ENCODE measurements at places on chromosomes 4 and X.

GRCh38 chr4:27178061-27178460, 317.4 kb downstream of the STIM2 start:
- no peak overlapping the region for H3K4me3 ChIP-seq
- no peak overlapping the region for H3K27ac ChIP-seq
- H3K36me3 ChIP-seq, result no peaks in the 10 kb centered on the region
- no peak for DNase-seq
- no peaks in the 10 kb centered on the region for H3K27me3 ChIP-seq

- no peak overlapping the region for H3K27ac ChIP-seq
- H3K27me3 ChIP-seq, result no peaks in the 10 kb centered on the region
- H3K36me3 ChIP-seq, result no peaks in the 10 kb centered on the region
- H3K4me3 ChIP-seq, result no peak overlapping the region
- no peak for DNase-seq
- H3K4me1 ChIP-seq, result no peaks in the 10 kb centered on the region
These were observed 122.9 kb upstream of the TMEM164 start for GRCh38 chrX:109879991-109880390.

GRCh38 chr4:136934601-136935000, 597.7 kb downstream of the PCDH18 start:
- no peaks in the 10 kb centered on the region for H3K27me3 ChIP-seq
- H3K4me1 ChIP-seq, result no peaks in the 10 kb centered on the region
- H3K36me3 ChIP-seq, result no peaks in the 10 kb centered on the region
- DNase-seq, result no peak
- H3K4me3 ChIP-seq, result no peak overlapping the region

GRCh38 chr4:42167709-42168108, 15.3 kb upstream of the BEND4 start:
- H3K36me3 ChIP-seq, result no peaks in the 10 kb centered on the region
- no peaks in the 10 kb centered on the region for H3K4me1 ChIP-seq
- H3K27ac ChIP-seq, result no peak overlapping the region
- no peak overlapping the region for H3K4me3 ChIP-seq
- no peak for DNase-seq

DNA sequence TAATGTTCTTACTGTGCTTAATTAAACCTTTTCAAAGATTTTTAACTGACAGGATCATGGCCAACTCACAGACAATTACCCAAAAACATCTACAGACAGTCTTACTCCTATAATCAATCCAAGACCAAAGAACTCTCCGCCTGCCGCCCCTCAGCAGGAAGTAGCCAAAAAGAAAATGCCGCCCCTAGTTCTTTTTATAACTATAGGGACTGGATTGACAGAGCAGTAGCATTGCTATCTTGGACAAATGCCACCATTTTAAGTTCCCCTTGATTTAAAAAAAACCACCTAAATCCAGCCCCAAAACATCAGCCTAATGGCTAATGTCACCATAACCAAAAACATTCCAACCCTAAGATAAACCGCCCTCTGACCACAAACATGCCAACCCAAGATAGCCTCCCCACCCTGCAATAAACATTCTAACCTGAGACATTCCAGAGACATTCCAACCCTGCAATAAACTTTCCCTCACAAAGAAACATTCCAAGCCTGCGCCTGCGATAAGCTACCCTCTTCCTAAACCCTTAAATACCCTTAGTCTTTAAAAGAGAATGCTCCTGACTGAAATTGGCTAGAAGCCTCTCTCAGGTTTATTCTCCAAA, 77.0 kb downstream of the COQ2 start:
- peaks cover 2% of the 10 kb centered on the region for H3K4me1 ChIP-seq
- H3K27ac ChIP-seq, result no peak overlapping the region
- no peaks in the 10 kb centered on the region for H3K36me3 ChIP-seq
- H3K27me3 ChIP-seq, result no peaks in the 10 kb centered on the region
- no peak overlapping the region for H3K4me3 ChIP-seq

DNA sequence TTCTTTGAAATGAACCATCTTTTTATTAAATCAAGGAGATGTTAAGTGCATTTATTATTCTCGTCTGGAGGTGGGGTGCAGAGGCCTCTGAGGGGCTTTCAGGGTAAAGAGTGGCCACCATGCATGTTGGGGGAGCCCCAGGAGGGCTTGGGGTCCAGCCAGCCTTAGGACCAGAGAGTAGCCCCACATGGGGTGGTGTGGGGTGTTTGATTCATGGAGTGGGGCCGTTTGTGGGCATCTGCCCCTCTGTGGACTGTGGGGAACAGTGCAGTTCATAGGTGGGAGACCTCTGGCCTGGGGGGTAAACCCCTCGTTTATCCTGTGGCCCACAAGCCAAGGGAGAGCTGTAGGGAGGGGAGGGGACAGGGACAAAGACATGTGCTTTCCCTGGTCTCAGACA, 26.9 kb downstream of the HTRA3 start:
- no peak for DNase-seq
- no peak overlapping the region for H3K27ac ChIP-seq
- no peaks in the 10 kb centered on the region for H3K36me3 ChIP-seq
- H3K27me3 ChIP-seq, result no peaks in the 10 kb centered on the region

DNA sequence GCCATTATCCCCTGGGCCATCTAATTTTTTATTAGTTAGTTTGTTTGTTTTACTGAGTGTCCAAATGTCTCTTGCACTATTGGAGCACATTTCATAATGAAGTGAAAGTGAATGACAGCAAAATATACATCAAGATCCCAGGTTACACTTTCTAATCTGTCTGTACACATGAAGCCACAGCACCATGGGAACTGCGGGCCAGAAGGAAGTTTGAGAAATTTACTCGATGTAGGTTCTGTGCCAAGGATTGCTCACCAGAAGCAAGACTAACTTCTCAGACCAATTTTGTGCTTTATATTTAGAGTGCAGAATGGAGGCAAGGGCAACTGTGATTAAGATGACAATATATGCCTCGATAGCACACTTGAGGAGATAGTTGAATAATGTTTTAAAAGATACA, 258.0 kb downstream of the COL25A1 start:
- no peak for DNase-seq
- H3K4me1 ChIP-seq, result no peaks in the 10 kb centered on the region

GRCh38 chr4:6492027-6492590, 19.7 kb upstream of the PPP2R2C start:
- H3K36me3 ChIP-seq, result no peaks in the 10 kb centered on the region
- H3K27me3 ChIP-seq, result no peaks in the 10 kb centered on the region
- H3K4me1 ChIP-seq, result no peaks in the 10 kb centered on the region
- H3K27ac ChIP-seq, result no peak overlapping the region
- no peak overlapping the region for H3K4me3 ChIP-seq
- DNase-seq, result no peak

GRCh38 chrX:69024931-69025330, 140.3 kb downstream of the PJA1 start:
- peak; percentile 91 for DNase-seq
- H3K36me3 ChIP-seq, result no peaks in the 10 kb centered on the region
- no peak overlapping the region for H3K4me3 ChIP-seq
- peaks cover 22% of the 10 kb centered on the region for H3K4me1 ChIP-seq
- H3K27me3 ChIP-seq, result no peaks in the 10 kb centered on the region
- H3K27ac ChIP-seq, result peak overlapping the region; percentile 38

DNA sequence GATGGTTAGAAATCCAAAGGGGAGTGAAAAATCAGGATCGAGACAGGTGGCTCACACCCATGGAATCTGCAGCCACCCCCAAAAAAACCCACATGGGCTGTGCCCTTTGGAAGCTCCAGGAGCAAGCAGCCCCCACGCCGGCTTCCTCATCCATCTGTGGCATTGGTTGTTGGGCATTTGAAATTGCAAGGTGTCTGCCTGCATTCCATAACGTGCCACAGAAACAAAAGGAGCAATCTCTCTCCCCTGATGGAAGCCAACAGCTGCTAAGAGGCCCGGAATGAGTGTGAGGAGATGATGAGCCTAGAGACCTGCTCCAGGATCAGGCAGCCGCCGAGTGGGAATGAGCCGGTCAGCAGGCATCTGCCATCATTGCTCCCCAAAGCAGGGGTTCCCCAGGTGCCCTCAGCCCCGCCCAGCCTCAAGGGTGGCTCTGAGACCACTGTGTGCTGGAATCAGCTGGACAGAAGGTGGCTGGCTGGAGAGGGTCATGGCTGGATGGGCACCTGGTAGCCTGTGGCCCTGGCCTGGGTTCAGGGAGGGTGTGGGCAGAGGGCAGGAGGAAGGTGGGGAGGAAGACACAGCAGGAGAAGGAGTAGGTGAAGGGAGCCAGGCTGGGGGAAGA, 113.2 kb downstream of the CRLF2 start:
- H3K4me1 ChIP-seq, result no peaks in the 10 kb centered on the region
- H3K27ac ChIP-seq, result no peak overlapping the region
- H3K27me3 ChIP-seq, result no peaks in the 10 kb centered on the region
- no peak for DNase-seq

DNA sequence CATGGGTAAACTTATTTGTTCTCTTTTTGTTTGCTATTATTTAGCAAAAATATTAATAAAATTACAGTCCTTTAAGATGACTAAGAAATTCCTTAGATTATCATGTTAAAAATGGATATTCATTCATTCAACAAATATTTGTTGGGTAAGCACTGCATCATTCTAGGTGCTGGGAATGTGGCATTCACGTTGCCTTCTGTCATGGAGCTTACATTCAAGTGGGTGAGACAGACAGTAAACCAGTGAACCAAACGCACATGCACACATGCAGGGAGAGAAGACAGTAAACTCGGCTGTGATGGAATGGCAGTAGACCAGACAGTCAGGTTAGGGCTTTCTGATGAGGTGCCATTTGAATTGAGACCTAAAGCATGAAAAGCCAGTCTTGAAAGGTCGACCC, 91.8 kb downstream of the STOX2 start:
- no peak overlapping the region for H3K27ac ChIP-seq
- no peaks in the 10 kb centered on the region for H3K27me3 ChIP-seq
- no peaks in the 10 kb centered on the region for H3K36me3 ChIP-seq
- no peak for DNase-seq

DNA sequence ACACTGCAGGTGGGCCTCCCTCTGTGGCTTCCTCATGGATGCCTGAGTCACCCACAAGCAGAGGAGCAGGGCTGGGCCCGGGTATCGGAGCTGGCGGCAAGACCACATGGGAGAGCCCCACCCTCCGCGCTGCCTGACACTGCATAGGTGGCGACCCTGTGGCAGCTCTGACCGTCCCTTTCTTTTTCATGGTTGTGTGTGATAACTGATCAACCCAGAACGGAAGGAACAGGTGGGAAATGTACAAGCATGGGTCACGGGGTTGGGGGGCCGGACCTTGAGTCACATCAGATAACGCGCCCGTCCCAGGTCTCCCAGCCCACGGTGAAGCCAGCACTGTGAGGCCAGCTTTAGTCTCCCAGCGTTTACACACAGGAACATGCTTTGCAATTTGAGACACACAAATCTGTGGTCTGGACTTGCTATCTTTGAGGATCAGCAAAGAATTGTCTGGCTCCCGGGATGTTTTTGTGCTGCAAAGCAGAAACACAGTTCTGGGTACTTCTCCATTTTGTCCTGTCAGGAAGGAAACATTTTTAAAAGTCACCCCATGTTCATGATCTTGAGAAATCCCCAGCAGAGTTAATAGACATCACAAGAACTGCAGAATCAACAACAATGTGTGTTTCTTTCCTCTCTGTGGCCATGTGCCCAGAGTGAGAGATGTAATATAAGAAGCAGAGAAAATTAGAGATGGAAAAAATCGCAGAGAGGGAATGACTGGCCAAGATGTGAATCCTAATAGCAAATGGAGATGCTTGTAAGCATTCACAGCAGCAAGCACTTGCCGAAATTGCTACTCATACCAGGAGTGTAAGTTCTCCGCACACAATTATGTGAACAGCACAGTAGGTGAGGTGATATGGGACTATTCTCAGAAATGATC, 70.1 kb upstream of the CBR4 start:
- H3K4me1 ChIP-seq, result peaks cover 12% of the 10 kb centered on the region
- H3K36me3 ChIP-seq, result no peaks in the 10 kb centered on the region
- no peak overlapping the region for H3K4me3 ChIP-seq
- peak; percentile 62 for DNase-seq
- no peaks in the 10 kb centered on the region for H3K27me3 ChIP-seq
